ENCODE measurements at places on chromosomes 7 and 10. TPM values are rescaled to one million over a fixed set of nuclear protein-coding genes. Genes with fewer than 3 reads are reported as not detected.
A peak's percentile ranks its signal among the peaks of the same experiment; 100 is the strongest.

Gene CYP2W1
- total RNA-seq: not detected

Gene CYP3A5
- not detected for total RNA-seq

Gene POU6F2
- total RNA-seq: 0.20 TPM

Gene BICC1
- total RNA-seq: 0.06 TPM

Gene PLXNA4
- 20.5 TPM for total RNA-seq

Gene RGR
- not detected for total RNA-seq

Gene LRRC72
- not detected for total RNA-seq

Gene MYO3A
- not detected for total RNA-seq

GRCh38 chr10:27865221-27865635, 119.6 kb upstream of the MKX start:
- H3K4me1 ChIP-seq: no peaks in the 10 kb centered on the region
- no peak for DNase-seq
- H3K36me3 ChIP-seq: no peaks in the 10 kb centered on the region
- no peak overlapping the region for H3K27ac ChIP-seq
- H3K27me3 ChIP-seq: no peaks in the 10 kb centered on the region

DNA sequence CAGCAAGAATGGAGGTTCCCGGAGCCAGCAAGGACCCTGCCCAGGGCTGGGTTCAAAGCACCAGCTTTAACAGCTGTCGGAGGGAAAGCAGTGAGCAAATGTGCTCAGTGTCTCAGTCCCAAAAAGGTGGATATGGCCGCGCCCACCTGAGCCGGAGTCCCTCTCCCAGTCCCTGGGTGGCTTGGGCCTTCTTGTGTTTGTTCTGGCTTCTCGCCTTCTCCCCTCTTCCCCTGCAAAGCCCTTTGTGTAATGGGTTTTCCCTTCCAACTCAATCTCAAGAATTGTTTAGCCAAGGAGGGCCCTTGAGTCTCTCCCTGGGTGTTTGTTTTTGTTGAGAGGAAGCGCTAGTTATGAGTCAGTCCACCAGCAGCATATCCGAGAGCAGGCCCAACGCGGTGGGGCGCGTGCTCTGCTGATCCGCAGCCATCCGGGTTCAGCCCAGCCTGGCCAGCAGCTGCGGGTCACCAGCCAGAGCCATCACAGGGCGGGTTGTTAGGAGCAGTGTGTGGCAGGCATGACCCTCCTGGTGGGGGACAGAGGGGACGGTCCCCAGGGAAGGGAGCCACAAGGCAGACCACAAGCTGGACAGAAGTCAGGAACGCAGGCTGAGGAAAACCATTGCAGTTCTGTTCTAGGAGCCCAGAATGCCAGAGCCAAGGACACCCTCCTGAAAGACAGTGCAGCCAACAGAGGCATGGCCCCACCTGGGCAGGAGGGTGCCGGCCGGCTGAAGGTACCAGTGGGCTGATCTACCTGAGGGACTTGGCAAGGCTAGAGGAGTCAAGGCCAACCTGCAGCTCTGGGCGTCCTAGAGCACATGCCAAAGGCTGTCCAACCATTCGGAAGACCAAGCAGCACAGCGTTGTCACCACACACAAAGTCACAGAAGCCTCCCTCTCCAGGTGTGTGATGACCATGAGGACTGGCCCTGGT, 21.3 kb downstream of the CALML3 start:
- H3K4me1 ChIP-seq: peaks cover 5% of the 10 kb centered on the region
- DNase-seq: peak; percentile 21
- peaks cover 3% of the 10 kb centered on the region for H3K27me3 ChIP-seq
- H3K4me3 ChIP-seq: no peak overlapping the region
- H3K36me3 ChIP-seq: peaks cover 2% of the 10 kb centered on the region

DNA sequence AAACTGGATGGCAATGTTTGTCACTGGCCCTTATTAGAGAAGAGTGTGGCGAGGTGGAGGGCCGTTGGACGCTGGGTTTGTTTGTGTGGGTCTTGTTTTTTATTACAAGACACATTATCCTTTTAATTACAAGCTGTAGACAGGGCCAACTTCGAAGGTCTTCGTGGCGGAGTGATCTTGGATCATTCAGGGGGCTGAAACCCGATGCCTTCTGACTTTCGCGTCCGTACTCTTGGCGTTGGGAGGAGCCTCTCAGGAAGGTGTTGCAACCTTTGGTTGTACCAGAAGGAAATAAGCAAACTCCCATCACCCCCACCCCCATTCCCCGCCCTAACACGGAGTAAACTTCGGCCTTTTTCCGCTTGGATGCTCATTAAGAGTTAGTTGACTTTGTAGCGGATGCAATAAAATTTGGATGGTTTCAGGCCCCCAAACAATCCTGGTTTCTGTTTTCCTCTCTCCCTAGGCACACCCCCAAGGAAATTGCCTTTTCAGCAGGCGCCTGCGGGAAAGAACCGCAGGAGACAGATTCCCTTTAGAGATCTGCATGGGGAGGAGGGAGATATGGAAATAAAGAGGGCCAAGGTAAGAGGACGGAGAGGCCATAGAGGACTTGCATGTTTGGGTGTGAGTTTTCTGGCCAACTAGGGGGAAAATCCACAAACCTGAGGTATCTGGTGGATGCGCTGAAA, 294.5 kb upstream of the NFE2L3 start:
- H3K4me1 ChIP-seq: peaks cover 32% of the 10 kb centered on the region
- DNase-seq: no peak
- peaks cover 7% of the 10 kb centered on the region for H3K36me3 ChIP-seq
- no peak overlapping the region for H3K27ac ChIP-seq

DNA sequence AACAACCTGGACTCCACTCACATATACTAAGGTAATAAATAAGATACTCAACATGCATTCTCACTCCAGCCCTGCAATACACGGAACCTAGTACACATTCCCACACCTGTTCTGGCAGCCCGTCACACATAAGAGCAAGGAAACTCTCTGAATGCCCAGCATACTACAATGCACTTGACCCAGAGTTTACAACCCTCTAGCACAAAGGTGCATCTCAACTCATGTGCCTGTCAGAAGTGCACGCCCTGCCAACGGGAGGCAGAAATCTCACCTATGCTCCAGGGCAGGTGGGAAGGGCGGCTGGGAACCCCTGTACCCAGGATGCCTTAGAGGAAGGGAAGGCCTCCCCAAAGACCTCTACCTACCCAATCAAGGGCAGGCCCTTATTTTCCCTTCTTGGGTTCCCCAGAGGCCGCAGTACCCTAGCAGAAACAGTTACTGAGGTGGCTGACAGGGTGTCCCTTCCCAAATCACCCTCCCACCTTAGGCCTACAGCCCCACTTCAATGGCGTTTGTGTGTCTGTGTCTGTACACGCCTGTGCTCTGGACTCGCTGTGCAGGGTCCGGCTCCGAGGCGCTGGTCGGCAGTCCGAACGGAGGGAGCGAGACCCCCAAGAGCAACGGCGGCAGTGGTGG, 2.0 kb downstream of the EVX1 start:
- peaks cover 94% of the 10 kb centered on the region for H3K27me3 ChIP-seq
- peak overlapping the region; percentile 45 for H3K27ac ChIP-seq
- H3K4me1 ChIP-seq: peaks cover 15% of the 10 kb centered on the region
- DNase-seq: no peak
- H3K36me3 ChIP-seq: no peaks in the 10 kb centered on the region

GRCh38 chr10:106557951-106558733, 606.4 kb downstream of the SORCS1 start:
- no peak for DNase-seq
- H3K4me3 ChIP-seq: no peak overlapping the region
- no peak overlapping the region for H3K27ac ChIP-seq
- no peaks in the 10 kb centered on the region for H3K4me1 ChIP-seq
- no peaks in the 10 kb centered on the region for H3K36me3 ChIP-seq

GRCh38 chr10:49791100-49791499, 29.0 kb upstream of the OGDHL start:
- no peaks in the 10 kb centered on the region for H3K4me1 ChIP-seq
- H3K27me3 ChIP-seq: peaks cover 2% of the 10 kb centered on the region
- H3K4me3 ChIP-seq: no peak overlapping the region
- no peak overlapping the region for H3K27ac ChIP-seq
- H3K36me3 ChIP-seq: no peaks in the 10 kb centered on the region

- DNase-seq: no peak
- H3K27ac ChIP-seq: no peak overlapping the region
- no peaks in the 10 kb centered on the region for H3K36me3 ChIP-seq
- no peaks in the 10 kb centered on the region for H3K4me1 ChIP-seq
- H3K4me3 ChIP-seq: no peak overlapping the region
Observed at GRCh38 chr7:101399759-101400158, 37.1 kb downstream of the COL26A1 start.

GRCh38 chr7:26011039-26011696, 140.8 kb upstream of the NFE2L3 start:
- H3K36me3 ChIP-seq: no peaks in the 10 kb centered on the region
- H3K4me3 ChIP-seq: no peak overlapping the region
- no peak for DNase-seq
- H3K4me1 ChIP-seq: peaks cover 3% of the 10 kb centered on the region
- no peak overlapping the region for H3K27ac ChIP-seq

GRCh38 chr7:151993977-151994676, 31.3 kb upstream of the GALNT11 start:
- DNase-seq: no peak
- peaks cover 5% of the 10 kb centered on the region for H3K4me1 ChIP-seq
- no peak overlapping the region for H3K27ac ChIP-seq
- no peaks in the 10 kb centered on the region for H3K36me3 ChIP-seq
- H3K27me3 ChIP-seq: peaks cover 27% of the 10 kb centered on the region
- no peak overlapping the region for H3K4me3 ChIP-seq

DNA sequence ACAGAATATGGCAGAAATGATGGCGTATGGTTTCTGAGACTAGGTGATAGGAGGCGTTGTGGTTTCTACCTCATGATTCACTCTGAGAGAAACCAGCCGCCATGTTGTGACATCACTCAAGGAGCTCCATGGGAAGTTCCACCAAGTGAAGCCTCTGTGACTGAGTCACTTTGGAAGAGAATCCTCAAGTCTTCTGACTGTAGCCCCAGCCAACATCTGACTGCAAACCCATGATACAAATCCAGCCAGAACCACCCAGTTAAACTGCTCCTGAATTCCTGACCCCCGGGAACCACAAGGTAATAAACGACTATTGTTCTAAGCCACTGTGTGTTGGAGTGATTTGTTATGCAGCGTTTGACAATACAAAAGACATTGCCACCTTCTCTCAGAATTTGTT, 91.1 kb upstream of the CARD11 start:
- H3K36me3 ChIP-seq: no peaks in the 10 kb centered on the region
- no peak overlapping the region for H3K4me3 ChIP-seq
- no peak overlapping the region for H3K27ac ChIP-seq
- H3K4me1 ChIP-seq: peaks cover under 1% of the 10 kb centered on the region
- no peak for DNase-seq

- H3K4me1 ChIP-seq: no peaks in the 10 kb centered on the region
- H3K27me3 ChIP-seq: no peaks in the 10 kb centered on the region
- H3K27ac ChIP-seq: no peak overlapping the region
- DNase-seq: no peak
- no peak overlapping the region for H3K4me3 ChIP-seq
Observed at GRCh38 chr7:144452064-144452463, 48.6 kb upstream of the NOBOX start.

DNA sequence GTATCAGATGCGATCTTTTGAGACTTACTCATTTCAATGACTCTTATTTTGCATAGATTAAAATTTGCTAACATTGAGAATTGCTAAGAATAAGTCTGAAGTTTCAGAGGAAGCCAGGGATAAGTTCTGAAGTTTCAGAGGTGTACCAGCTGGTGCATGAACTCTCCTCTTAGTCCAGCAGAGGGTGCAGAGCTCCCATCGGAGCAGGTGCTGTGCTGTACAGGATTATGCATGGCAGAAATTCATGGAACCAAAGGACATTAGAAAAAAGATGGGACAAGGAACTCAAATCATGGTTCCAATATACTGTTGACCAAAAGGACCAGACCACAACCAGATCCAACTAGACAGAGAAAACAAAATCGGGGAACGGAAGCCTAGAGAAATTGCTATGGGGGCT, 41.9 kb downstream of the MGAM2 start:
- no peak overlapping the region for H3K4me3 ChIP-seq
- no peak overlapping the region for H3K27ac ChIP-seq
- no peaks in the 10 kb centered on the region for H3K36me3 ChIP-seq
- no peak for DNase-seq
- peaks cover 3% of the 10 kb centered on the region for H3K4me1 ChIP-seq
- no peaks in the 10 kb centered on the region for H3K27me3 ChIP-seq

DNA sequence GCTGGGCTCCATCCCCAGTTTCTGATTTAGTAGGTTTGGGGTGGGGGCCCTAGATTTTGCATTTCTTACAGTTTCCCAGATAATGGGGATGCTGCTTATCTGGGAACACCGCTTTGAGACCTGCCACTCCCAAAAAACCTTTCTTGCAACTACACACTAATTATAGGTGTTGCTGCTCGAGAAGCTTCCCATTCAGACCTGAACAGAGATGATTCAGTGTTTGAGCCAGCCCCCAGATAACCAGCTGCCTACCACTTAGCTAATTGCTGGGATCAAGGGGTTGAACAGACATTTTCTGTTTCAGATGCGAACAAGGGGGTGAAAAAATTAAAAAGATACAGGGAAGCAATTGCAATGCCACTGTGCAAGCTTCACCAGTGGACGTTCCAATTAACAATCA, 448.5 kb downstream of the KCNMA1 start:
- no peak overlapping the region for H3K27ac ChIP-seq
- H3K27me3 ChIP-seq: peaks cover 31% of the 10 kb centered on the region
- no peaks in the 10 kb centered on the region for H3K36me3 ChIP-seq
- no peaks in the 10 kb centered on the region for H3K4me1 ChIP-seq
- H3K4me3 ChIP-seq: no peak overlapping the region
- DNase-seq: no peak

DNA sequence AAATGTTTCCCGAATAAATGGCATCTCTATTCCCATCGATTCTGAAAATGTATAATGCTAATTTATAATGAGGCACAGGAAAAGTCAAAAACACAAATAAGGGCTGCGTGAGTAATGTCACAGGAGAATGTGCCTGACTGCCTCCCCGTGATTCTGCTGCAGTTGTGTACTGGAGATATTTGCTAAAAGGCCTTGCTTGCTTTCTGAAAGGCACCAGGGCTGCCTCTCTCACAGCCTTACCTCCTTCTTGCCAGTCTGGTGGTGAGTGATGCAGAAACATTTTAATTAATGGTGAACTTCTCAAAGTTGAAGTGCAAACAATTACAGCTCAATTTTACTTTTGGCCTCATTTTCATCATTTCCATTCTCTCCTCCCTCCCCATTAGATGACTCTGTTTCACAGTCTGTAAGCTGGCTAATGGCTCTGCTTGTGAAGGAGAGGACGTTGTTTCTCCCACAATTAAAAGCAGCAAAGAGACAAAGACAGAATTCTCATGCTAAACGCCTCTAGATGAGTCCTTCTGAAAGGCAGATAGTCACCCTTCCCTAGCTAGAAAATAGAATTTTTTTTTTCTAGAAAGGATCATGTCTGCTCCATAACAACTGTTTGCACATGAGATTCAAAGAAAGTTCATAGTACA, 377.6 kb downstream of the MDFIC start:
- no peaks in the 10 kb centered on the region for H3K27me3 ChIP-seq
- H3K4me3 ChIP-seq: no peak overlapping the region
- DNase-seq: no peak
- H3K4me1 ChIP-seq: no peaks in the 10 kb centered on the region

Data from activated naive CD8-positive, alpha-beta T cell treated with anti-CD3 and anti-CD28 coated beads, Interleukin-2, amount 10 ng/mL, durations not matched to agents 7 days and 5 days (primary cell).